ENCODE measurements at places on chromosomes 7 and 10.

GRCh38 chr7:4144172-4144701 is 537.9 kb upstream of the FOXK1 start:
- no peak for DNase-seq

DNA sequence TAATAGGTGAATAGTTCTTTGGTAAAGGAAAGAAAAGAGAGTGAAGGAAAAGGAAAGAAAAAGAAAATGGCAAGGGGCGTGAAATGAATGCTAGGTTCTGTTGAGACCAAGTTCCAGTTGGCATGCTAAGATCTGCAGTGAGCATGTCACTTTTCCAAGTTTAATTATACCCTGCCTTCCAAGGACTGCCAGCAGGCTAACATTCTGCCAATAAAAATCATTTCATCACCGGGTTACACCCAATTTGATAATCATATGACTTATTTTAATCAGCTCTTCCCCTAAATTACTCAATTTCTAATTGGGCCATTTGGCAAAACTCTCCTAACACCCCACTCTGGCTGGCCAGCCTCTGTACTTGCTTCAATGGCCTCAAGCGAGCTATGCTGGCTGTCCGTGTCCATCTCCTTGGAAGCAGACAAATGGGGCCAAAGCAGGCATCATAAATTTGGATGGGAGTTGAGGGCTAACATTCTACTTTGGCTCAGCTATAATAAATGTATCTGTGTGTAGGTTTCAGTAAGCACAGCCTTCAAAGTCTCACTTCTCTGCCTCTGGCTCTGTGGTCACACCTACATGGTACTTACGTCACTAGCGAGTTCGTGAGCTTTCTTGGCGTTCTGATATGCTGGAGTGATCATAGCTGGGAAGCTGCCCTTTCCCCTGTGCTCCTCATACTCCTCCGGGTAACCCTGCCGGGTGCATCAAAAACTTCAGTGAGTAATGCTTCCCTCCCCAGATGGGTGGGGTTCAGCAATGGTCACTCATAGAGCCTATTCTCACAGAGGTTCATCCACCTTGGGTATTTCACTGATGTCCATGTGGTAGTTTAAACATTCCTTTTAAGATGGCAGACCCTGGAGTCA is 17.3 kb downstream of the NRAP start:
- no peak for DNase-seq

GRCh38 chr10:123990889-123991288 is 99.3 kb upstream of the CPXM2 start:
- no peak for DNase-seq

DNA sequence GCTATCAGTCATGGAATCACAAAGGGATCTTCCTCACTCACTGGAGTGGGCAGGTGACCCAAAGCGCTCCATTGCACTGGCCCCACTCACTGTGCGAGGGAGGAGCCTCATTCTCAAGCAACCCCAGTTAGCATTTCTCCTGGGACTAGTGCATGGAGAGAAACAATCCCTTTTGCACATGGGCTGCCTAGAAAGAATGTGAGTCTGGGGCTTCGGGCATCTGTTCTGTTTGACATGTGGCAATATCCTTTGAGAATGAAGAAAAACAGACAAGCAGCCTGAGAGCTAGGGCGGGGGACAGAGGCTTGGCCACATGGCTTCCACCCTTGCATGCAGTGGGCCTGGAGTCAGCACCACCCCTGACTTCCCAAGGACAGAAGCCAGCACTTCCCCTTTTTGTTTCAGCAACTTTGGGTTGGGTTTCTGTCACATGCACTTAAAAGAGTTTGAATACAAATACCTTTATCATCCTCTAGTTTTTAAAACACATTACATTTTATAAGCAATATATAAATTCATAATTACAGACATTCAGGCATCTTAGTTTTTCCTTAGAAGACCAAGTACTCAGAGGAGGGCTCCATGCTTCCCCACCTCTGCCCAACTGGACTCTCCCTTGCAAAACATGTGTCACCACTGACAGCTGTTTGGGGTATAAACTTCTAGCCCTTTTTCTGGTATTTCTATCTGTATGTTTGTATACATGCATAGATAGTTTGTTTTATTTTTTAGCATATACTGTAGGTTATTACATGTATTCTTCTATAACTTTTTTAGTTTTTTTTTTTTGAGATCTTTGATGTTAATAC is 73.8 kb downstream of the RBM20 start:
- DNase-seq: no peak

DNA sequence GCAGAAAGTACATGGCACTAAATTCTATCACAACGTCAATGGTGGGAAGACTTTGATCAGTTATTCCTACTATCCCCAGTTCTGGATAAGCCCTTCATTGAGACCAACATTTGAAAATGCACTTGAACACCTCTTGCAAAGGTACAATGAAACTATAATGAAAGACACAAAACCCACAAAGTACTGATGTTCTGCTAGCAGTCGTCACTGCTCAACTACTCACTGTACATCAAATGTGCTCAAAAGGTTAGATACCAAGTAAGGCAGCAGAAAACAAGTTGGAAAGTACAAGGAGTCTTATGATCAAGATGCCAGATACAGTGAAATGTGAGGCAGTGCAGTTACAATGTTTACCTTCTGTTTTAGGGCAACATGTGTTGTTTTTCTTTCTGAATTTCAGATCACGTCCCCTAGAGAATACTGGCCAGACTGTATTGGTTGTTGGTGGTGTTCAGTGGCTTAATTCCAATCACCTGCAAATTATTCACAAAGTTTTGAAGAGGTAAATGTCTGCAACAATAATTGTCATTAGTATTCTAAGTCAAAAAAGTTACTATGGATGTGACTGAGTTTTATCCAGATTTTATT is 62.4 kb upstream of the WNT16 start:
- no peak for DNase-seq

DNA sequence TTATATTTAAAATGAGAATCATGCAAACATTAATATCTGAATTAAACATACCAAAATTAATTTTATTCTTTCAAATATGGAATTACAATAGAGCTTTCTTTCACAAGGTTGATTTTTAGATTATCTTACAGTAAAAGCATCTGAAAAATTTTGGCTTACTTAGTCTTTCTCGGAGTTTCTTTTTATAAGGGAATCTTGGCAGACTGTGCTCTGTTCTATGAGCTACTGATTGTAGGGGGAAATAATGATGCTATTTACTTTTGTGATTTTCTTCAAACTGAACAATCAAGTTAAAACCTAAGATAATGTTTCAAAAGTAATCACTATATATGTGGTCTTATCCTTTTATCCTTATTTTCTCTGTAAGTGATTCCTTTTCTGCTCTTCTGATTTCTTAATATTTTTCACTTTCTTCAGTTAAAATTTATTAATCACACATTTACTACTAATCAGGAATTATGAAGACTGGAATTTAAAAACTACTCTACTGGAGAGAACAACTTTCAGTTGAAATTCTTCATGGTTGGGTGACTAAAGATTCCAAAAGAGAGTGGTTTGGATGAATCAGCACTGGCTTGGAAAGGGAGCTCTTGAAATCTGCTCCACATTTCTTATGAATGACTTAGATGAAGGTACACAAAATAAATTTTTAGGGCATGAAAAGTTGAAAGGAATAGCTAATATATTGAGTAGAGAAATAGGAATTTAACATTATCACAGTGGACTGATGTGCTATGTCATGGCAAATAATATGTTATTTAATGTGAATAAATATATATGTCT is 103.9 kb downstream of the PPP1R9A start:
- no peak for DNase-seq

GRCh38 chr7:158077934-158078910 is 509.4 kb downstream of the PTPRN2 start:
- DNase-seq: no peak

DNA sequence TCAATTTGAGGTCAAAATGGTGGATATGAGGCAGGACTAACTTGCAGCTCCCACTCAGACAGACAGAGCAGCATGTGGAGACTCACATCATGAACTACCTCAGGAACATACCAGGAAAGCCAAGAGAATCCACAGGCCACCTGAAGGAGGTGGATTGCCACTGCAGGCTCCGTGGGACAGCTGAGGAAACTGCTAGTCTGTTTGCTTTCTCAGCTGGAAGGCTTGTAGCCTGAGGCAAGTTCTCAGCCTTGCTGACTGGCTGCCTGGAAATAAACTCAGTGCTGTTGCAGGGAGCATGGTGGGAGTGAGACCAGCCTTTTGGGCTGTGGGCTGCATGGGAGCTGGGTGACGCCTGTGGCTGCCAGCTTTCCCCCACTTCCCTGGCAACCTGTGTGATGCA is 202.9 kb downstream of the ZNF248 start:
- DNase-seq: no peak

- DNase-seq: no peak
These were observed 46.8 kb downstream of the ASB13 start for GRCh38 chr10:5619362-5620211.

- no peak for DNase-seq
These were observed 34.0 kb downstream of the PRSS2 start for GRCh38 chr7:142804728-142805207.

DNA sequence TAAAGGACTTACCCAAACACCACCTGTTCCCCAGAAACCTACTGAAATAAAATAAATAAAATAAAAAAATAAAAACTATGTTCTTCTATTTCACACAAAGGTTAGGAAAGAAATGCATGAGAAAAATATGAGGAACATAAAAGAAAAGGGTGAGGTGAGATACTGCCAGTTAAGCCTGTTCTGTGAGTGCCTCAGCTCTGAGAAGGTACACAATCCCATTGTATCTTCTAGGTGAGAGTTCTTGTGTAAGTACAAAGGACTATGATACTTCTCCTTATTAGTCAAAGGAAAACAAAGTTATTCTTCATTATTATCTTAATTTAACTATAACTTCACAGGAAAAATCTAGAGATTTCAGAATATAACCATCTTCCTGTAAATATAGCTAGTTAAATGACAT is 86.0 kb downstream of the ATE1 start:
- DNase-seq: no peak

GRCh38 chr10:73093922-73094850 is 2.5 kb downstream of the P4HA1 start:
- DNase-seq: no peak

GRCh38 chr7:43625453-43625852 is 42.5 kb downstream of the STK17A start:
- DNase-seq: no peak

GRCh38 chr7:51731075-51731474 is 414.5 kb upstream of the COBL start:
- no peak for DNase-seq

DNA sequence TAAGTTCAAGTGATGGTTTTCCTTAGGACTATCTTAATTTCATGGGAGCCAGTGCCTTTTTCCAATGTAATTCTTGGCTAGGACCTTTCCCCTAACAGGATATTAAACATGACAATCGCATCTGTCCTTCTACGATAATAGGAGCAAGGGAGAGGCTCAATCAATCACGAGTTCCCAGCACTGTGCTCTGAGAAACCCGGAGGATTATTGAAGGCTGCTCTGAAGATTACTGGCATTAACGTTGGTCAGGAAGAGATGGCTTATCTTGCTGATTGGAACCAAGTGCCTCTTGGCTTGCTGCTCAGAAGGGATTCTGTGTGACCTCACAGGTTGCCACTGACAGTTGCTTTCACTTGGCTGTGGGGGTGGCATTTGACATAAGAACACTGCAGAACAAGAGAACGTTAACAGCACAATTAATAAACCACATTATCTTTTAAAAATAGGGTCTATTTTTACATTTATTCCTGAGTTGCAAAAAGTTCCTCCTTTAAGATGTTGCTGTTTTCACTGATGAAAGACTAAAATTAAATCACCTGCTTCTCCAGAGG is 252.1 kb upstream of the TAC1 start:
- DNase-seq: no peak

DNA sequence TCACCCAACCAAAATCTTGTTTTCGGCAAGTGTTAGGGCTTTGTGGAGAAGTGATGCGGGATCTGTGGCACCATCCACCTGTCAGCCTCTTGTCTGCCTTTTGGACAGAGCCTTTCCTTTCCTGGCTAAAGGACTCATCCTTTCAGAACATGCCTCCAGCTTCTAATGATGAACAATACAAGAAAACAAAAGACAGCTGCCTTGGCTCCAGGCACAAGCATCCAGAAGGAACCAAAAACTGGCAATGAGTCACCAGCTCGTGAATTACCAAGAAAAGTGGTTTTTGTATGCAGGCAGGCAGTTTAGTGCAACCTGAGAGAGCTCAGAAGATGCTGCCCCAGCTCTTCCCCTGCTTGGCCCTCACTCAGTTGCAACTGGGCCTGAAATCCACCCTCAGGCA is 84.6 kb upstream of the NAMPT start:
- no peak for DNase-seq

DNA sequence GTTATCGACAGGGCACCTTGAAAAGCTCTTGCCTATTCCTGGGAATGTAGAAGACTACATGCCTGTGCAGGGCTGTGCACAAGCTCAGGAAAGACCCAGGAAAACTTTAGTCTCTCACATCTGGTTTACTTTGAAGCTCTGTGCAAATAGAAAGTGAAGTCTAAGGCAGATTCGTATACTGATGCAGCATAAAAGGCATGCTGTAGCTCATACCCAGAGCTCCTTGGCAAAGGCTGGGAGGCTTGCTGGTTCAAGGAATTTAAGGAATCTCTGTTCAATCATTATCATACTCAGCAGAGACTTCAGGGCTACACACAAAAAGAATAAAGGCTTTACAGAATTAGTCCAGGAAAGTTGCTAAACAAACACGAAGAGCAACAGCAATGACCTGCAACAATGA is 192.0 kb downstream of the OTUD1 start:
- no peak for DNase-seq

DNA sequence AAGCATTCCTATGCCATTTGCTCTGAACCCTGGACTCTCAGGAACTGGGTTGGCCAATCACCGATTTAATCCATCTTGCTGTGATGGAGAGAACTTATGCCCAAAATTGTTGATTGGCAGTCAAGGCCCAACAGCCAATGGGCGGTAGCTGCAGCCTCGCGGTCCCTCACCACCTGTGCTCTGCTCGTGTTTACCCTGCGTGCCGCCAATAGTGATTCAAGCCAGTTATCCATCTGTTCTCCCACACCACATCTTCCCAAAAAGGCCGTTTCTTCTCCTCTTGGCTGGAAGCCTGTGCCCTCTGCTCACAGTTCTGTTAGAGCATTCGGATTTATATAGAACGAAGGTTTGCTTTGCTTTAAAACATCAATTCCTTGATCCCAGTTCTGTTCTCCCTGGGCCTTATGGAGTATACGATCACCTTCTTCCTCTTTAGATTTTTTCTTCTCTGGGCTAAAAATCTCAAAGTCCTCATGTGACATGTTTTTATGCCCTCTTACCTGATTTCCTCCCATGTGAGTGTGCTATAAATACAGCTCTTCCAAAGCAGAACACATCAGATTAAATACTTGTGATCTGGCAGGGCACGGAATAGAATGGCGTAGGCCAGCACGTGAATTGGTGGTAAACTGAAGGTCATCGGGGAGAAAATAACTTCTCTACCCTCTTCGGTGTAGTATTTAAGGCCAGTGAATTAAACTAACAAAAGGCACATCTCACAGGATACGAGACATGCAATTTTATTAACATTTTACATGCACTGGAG is 212.8 kb downstream of the NSUN6 start:
- DNase-seq: no peak

- DNase-seq: no peak
These were observed 117.7 kb downstream of the CCNY start for GRCh38 chr10:35453855-35454532.
